ENCODE measurements at places on chromosomes 7 and 10.

DNA sequence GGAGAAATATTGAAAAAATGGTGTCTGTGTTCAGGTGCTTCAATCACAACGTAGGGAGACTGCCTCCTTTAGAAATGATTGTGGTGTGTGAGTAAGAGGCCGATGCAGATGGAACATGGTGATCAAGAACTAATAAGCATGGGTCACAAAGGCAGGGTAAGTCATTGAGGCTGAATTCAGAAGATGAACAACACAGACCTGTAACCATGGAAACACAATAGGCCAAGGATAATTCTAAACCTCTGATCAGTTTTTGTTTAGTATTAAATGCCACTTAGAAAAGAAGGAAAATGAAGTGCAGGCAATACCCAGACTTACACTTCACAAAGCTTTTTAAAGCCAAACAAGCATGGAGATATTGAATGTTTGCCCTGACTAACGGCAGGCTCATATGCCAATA lies 32.8 kb upstream of the TAS2R16 start:
- no peak for DNase-seq

- DNase-seq = no peak
These were observed 73.9 kb upstream of the CXCL12 start for GRCh38 chr10:44458671-44459413.

GRCh38 chr7:155685791-155686160 lies 41.3 kb downstream of the RBM33 start:
- no peak for DNase-seq

GRCh38 chr7:35003679-35004303 lies 33.5 kb downstream of the DPY19L1 start:
- no peak for DNase-seq

GRCh38 chr7:1964913-1965578 lies 267.7 kb downstream of the MAD1L1 start:
- no peak for DNase-seq

DNA sequence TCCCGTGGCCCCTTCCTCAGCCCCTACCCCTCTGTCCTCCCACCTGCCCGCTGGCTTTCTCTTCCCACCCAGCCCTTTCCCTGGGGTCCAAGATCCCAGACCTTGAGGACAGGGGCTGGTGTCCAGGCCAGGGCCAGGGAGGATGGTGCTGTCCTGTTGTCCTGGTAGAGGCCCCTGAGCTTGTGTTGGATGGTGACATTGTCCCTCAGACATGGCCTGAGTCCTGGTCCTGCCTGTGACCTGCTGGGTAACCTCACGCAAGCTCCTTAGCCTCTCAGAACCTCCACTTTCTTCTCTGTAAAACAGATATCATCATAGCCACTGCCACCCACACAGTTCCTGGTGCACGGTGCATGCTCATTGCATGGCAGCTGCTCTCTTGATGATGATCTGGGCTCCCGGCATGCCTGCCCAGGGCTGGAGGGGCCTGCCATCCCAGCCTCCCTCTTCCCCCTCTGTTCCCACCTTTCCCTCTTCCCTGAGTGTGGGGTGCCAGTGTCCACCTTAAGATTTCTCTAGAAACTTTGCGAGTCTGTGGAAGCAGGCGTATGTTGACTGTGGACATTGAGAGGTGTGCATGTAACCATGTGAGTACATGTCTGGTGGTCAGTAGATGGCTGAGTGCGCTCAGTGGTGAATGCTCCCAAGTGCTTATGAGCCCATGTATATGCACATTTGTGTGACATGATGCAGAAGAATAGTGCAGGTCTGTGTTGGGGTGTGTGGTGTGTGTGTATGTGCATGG lies 60.4 kb downstream of the NEURL1 start:
- no peak for DNase-seq

- DNase-seq = no peak
These were observed 345.1 kb downstream of the RNLS start for GRCh38 chr10:88237896-88238614.

GRCh38 chr10:132543916-132544743 lies 6.5 kb downstream of the INPP5A start:
- no peak for DNase-seq

DNA sequence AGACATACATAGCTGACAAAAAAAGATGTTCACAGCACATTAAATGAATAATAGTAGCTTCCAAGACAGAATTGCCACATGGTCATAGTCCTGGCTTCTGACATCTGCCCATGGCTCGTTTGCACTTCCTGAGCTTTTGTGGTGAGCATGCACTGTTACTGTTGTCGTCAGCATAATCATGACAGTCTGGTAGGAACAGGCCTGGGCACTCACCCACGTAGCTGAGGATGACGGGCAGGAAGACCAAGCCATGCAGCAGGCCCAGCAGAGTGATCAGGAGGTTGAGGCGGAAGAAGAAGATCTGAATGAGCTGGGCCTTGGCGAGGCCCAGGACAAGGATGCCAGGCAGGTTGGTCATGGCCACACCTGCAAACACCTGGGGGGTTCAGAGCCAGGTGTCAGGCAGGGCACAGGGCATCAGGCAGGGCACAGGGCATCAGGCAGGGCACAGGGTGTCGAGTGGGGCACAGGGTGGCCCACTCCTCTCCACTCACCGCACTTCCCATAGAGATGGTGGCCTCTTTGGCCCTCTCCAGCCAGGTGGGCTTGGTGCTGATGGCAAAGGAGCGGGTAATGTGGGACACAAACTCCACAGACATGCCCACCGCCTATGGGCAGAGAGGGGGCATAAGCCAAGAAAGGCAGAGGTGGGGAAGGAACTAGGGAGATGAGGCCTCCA lies 25.3 kb upstream of the NUDCD3 start:
- DNase-seq = no peak

GRCh38 chr7:73941836-73942551 lies 81.0 kb downstream of the TMEM270 start:
- DNase-seq = no peak

DNA sequence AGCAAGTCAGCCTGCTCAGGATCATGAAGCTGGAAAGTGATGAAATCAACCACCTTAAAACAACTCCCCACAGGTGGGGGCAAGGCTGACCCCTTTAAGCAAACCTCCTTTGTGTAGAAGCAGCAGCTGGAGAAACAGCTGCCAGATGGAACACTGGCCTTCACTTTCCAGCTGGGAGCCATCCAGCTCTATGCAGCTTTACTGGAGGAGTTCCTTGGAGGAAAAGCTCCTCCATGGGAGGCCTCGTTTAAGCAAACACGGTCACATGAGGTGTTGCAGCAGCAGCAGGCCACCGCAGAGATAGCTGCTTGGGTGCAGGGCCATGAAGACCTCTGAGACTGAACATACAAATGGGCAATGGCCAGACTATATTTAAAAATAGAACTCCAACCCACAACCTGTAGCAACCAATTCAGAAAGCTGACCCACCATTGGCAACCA lies 13.0 kb upstream of the DLG5 start:
- DNase-seq = no peak

DNA sequence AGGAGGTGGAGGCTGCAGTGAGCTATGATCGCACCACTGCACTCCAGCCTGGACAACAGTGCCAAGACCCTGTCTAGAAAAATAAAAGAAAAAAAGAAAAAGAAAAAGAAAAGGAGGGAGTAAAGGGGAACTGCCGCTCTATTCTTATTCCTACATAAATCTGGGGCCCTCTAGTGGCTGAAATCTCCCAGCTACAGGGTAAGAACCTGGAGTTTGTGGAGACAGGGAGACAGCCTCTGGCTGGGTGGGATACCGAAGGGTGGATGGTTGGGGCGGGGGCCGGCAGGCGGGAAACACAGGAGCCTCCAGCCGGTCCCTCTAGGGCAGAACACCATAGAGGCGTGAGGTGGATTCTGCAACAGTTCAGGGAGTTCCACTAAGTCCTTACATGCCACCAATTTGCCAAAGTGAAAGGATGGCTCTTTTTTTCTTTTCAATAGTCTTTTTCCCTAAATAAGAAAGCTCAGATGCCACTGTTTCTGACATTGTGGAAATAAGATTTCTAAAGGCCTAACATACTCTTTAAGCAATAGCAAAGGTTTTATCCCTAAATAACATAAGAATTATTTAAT lies 117.3 kb downstream of the SVIL start:
- DNase-seq = no peak

DNA sequence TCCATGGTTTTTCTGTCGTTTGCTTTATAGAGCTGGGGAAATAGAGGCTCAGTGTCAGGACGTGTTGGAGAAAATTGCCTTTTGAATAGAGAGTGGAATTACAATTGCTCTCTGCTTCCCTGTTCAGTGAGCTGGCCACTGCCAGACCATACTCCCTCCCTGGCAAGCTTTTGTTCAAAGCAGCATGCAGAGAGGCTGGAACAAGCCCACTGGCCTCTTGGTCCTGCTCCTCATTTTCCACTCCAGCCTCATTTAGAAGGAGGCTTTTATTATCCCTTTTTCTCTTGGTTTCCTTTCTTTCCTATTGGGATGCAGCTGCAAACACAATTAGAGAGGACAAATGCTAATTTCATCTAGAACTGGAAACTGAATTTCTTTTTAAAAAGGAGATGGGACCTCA lies 302.2 kb upstream of the PODXL start:
- DNase-seq = no peak

- DNase-seq = no peak
These were observed 13.8 kb upstream of the ECHDC3 start for GRCh38 chr10:11728353-11728752.

GRCh38 chr7:101586078-101586905 lies 42.8 kb downstream of the MYL10 start:
- DNase-seq = no peak

DNA sequence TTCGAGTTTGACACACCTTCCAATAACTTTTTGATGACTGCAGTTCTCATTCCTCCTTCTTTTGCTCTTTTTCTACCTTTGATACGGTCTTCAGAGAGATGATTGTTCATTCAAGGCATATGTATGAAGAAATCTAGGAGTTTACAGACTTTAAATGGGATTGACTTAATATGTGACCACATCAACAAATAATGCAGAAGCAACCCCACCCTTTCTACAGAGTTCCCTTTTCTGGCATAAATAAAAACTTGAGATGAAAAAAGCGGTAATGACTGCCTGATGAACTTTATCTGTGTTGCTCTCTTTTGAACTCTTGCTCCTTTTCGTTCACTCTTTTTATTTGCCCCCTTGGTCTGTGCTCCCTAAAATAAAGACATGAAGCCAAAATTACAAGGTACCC lies 161.7 kb downstream of the C7orf25 start:
- DNase-seq = no peak

DNA sequence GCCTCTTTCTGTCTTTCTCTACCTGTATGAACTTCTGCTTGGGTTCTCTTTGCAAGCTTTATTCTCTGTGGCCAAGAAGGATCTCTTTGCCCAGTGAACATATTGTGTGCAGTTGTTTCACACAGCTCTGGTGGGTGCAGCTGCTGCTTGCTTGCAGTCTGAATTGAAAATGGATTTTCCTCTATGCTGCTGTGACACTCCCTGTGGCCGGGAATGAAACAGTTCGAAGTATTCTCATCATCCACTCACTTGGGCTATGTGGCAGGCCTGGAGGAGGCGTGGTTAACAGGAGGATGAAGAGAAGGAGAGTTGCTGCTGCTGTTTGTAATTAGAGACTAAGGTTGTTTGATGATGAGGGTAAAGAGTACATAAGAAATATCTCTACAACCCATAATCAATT lies 28.4 kb upstream of the ITGA8 start:
- DNase-seq = no peak

GRCh38 chr7:99473315-99473596 lies 566 bp downstream of the ZNF789 start:
- no peak for DNase-seq

- DNase-seq = no peak
These were observed 303.1 kb downstream of the ARHGAP12 start for GRCh38 chr10:31625566-31625965.

DNA sequence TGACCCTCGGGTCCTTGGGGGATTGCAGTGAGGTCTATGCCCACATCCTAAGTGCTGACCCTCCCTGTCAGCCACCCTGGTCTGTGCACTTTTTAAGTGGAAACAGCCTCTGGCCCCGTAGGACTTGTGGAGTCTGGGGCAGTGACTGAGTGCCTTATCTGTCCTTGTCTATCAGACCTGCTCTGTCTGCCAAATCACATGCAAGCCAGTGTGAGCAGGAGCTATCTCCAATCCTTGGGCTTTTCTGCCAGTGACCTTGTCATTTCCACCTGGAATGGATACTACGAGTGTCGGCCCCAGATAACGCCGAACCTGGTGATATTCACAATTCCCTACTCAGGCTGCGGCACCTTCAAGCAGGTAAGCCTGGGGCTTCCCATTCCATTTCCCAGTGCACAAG lies 62.7 kb downstream of the C10orf120 start:
- DNase-seq = no peak

DNA sequence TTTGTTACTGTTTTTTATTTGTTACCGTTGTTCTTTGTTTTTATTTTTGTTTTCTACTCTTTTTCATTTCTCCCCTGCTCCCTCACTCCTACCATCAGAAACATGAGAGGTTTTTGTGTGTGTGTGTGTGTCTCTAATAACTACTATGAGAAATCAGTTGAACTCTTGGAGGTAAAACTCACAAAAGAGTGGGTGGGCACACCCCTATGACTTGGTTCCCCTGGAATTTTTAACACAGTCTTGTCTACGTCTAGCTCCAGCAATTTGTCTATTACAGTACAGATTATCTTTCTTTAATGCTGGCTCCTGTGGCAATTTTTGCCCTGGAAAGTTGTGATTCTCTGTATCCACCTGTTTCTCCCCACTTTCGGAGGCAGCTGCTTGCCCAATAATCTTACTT lies 56.2 kb downstream of the AOAH start:
- no peak for DNase-seq

GRCh38 chr10:98267894-98268693 lies at the start of gene LOXL4:
LOXL4 (minus strand) TSS chr10:98268194; CDS start chr10:98263019, 5,175 bp downstream.
- DNase-seq = no peak

DNA sequence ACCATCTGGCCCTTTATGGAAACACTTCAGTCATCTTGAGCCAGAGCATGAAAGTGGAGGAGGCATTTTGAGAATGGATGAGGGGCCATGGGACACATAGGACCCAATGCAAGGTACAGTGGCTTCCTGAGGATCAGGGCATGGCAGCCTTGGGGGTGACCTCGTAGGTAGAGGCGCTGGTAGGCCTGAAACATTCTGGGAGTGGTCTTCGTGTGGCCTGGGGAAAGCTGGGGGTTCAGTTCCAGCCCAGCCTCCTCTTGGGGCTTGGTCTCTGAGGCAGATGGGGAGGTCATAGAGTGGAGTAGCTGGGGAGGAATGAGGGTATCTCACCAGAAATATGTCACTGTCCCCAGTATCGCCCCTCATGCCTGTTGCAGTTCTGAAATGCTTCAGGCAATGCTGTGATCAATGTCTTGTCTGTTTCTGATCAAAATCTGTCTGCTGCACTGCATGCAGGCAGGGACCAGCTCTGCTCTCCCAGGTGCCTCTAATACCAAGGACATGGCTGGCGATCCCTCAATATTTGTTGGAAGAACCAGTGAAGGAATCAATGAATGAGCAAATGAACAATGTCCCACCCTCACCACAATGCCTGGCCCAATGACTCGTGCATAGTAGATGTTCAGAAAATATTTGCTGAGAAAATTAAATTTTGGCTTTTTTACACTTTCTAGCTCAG lies 90.9 kb downstream of the CHST15 start:
- no peak for DNase-seq

DNA sequence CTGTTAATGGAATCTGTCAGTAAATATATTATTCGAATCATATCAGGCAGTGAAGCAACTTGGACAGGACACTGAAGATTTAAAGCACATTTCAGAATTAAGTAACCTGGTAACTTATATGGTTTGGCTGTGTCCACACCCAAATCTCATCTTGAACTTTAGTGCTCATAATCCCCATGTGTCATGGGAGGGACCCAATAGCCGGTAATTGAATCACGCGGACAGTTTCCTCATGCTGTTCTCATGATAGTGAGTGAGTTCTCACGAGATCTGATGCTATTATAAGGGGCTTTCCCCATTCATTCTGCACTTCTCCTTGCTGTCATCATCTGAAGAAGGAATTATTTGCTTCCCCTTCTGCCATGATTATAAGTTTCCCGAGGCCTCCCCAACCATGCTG lies 83.2 kb upstream of the COL1A2 start:
- DNase-seq = no peak

Measured in esophagus squamous epithelium (tissue), 5 donors.